ENCODE measurements at places on chromosomes 16 and 17. TPM values are rescaled to one million over a fixed set of nuclear protein-coding genes. Genes with fewer than 3 reads are reported as not detected.

DNA sequence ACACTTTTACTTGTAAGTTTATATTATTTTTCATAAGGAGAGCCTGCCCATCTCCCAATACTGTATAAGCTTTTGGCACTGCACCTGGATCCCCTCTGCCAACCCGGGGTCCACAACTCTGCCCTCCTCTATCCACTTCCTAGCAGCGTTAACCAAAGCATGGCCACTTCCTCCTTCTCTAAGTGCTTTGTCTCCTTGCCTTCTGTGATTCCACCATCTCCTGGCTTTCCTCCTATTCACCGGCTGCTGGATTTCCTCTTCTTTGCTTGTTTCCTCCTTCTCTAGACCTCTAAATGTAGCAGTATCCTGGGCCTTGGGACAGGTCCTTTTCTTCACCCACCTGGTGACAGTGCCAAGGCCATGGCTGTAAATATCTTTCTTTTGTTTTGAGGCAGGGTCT, 20.0 kb upstream of the WFIKKN2 start:
- no peak for DNase-seq
- H3K4me1 ChIP-seq = no peaks in the 10 kb centered on the region
- H3K4me3 ChIP-seq = no peak overlapping the region
- no peak overlapping the region for H3K27ac ChIP-seq

GRCh38 chr17:64402469-64402868, 11.8 kb upstream of the PECAM1 start:
- no peaks in the 10 kb centered on the region for H3K27me3 ChIP-seq
- no peaks in the 10 kb centered on the region for H3K36me3 ChIP-seq
- H3K4me3 ChIP-seq = no peak overlapping the region
- no peaks in the 10 kb centered on the region for H3K4me1 ChIP-seq
- no peak for DNase-seq
- H3K27ac ChIP-seq = no peak overlapping the region

Gene LRRC59
- 112 TPM for polyA plus RNA-seq

- H3K27ac ChIP-seq = no peak overlapping the region
- no peaks in the 10 kb centered on the region for H3K4me1 ChIP-seq
Measured at GRCh38 chr17:8792646-8793045, 6.5 kb downstream of the MFSD6L start.

DNA sequence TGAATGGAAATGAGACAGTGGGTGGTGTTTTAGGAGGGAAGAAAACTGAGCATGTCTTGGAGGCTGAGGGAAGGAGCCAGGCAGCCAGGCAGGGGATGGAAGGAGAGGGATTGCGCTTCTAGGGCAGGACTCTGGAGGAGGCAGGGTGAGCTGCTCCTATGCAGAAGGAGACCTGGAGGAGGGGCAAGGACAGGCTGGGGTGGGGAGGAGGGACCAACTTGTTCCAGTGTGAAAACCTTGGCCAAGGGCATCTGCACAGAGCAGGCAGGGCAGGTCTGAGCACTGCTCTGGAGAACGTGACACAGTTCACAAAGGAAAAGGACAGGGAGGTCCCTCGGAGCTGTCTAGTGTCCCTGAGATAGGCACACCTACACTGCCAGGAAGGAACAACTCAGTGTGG, 5.5 kb downstream of the GALK1 start:
- H3K4me3 ChIP-seq = no peak overlapping the region
- DNase-seq = no peak
- H3K4me1 ChIP-seq = peaks cover 8% of the 10 kb centered on the region
- no peak overlapping the region for H3K27ac ChIP-seq
- H3K27me3 ChIP-seq = no peaks in the 10 kb centered on the region

DNA sequence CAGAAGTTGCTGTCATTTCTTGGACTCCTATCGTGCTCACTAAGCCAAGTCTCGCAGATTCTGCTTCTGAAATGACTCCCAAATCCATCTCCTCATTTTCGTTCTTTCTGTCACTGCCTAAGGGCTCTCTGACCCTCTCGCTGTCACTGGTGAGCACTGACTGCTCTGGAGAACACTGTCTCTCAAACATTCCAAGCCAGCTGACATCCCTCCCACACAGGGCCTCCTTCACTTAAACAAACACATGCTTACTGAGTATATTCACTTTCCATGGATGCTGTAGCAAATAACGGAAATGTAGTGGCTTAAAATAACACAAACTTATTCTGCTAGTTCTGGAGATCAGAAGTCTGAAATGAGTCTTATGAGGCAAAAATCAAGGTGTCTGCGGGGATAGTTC, 18.8 kb downstream of the CACNG1 start:
- H3K36me3 ChIP-seq = no peaks in the 10 kb centered on the region
- H3K4me3 ChIP-seq = no peak overlapping the region
- no peaks in the 10 kb centered on the region for H3K27me3 ChIP-seq
- DNase-seq = peak; percentile 62
- H3K27ac ChIP-seq = no peak overlapping the region
- no peaks in the 10 kb centered on the region for H3K4me1 ChIP-seq

GRCh38 chr17:1542316-1542715, 20.3 kb downstream of the PITPNA start:
- H3K27me3 ChIP-seq = no peaks in the 10 kb centered on the region
- H3K36me3 ChIP-seq = peaks cover 6% of the 10 kb centered on the region
- H3K4me1 ChIP-seq = no peaks in the 10 kb centered on the region
- no peak for DNase-seq
- H3K27ac ChIP-seq = no peak overlapping the region
- no peak overlapping the region for H3K4me3 ChIP-seq
